Chondrocyte (in vitro differentiated cells): ENCODE measurements at places on chromosomes 7 and 10. TPM values are rescaled to one million over a fixed set of nuclear protein-coding genes. Genes with fewer than 3 reads are reported as not detected.

DNA sequence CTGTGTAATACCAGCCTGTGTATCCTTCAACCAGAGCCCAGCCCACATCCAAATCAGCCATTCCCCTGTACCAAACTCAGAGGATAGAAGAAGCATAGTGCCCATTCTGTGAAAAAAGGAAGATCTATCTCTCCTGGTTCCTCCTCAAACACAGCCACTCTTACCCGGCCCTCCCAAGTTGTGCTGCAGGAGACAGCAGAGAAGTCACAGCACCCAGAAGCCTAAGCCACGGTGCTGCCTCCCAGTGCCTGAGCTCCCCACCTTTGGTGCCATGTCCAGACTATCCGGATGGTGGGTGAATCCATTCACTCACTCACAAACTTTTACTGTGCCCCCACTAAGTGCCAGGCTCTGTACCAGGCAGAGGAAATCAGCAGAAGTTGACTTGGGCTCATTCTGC is 166.0 kb upstream of the ZMIZ1 start:
- no peaks in the 10 kb centered on the region for H3K36me3 ChIP-seq
- peaks cover 10% of the 10 kb centered on the region for H3K4me1 ChIP-seq
- no peak for DNase-seq
- H3K4me3 ChIP-seq: no peak overlapping the region

The ZNF25 gene
- total RNA-seq: 14.4 to 18.6 TPM (median 16.3 TPM) in 3 replicates

DNA sequence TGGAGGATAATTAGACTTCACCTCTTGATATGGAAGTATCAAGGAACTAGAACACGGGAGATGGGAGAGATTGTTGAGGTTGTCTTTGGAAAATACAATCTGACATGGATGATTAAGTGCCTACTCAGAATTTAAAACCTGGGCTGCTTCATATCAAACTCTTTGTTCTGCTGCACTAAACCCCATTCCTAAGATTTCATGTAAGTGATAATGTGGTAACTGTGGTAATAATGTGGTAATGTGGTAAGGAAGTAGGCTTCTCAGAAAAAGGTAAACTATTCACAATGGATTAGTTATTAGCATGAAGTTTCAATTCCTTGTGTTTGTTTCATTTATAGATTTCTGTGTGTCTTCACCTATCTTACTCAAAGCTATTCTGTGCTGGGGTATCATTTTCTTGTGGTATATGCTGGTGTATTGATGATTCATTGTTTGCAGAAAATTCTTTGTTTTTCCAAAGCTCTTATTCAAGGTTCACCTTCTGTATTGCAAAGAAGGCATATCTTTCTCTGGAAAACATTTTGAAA is 129.9 kb upstream of the TAC1 start:
- no peak overlapping the region for H3K4me3 ChIP-seq
- no peaks in the 10 kb centered on the region for H3K4me1 ChIP-seq
- H3K27me3 ChIP-seq: no peaks in the 10 kb centered on the region
- H3K27ac ChIP-seq: no peak overlapping the region
- no peak for DNase-seq

- H3K4me1 ChIP-seq: peaks cover 9% of the 10 kb centered on the region
- no peak overlapping the region for H3K4me3 ChIP-seq
- H3K36me3 ChIP-seq: peaks cover 11% of the 10 kb centered on the region
- DNase-seq: no peak
These were observed 82.9 kb upstream of the OGDHL start for GRCh38 chr10:49844775-49845595.

The HOXA1 gene
- 2.7 to 2.9 TPM in 2 of 3 replicates, not detected in the other for total RNA-seq

The UNC5B gene
- 36.4 to 61.1 TPM (median 57.9 TPM) in 3 replicates for total RNA-seq

DNA sequence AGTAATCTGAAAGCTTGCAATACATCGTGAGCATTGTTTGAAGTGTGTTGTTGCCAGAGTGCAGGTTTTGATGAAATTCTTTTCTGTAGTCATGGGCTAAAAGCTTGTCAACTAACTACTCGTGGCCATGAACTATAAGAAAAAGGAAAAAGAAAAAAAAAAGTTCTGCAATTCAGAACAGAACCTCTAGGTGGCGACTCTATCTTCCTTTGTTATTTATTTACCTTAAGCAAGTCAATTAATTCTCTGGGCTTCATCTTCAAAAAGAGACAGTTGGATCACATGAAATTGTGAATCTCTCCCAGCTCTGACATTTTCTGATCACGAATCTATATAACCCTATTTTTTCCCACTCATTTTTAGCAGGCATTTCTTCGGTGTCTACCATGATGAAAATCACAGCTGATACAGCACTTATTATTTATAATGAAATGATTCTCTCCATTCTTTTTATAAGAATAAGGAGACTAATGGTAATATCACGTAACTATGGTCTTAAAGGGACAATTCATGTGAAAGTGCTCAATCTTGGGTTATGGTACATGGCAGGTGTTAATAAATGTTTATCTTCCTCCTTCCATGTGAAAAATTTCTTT is 18.8 kb downstream of the TMEM196 start:
- no peaks in the 10 kb centered on the region for H3K4me1 ChIP-seq
- no peak overlapping the region for H3K27ac ChIP-seq
- no peak for DNase-seq

The WDR91 gene
- total RNA-seq: 9.5 to 16.1 TPM (median 10.6 TPM) in 3 replicates

DNA sequence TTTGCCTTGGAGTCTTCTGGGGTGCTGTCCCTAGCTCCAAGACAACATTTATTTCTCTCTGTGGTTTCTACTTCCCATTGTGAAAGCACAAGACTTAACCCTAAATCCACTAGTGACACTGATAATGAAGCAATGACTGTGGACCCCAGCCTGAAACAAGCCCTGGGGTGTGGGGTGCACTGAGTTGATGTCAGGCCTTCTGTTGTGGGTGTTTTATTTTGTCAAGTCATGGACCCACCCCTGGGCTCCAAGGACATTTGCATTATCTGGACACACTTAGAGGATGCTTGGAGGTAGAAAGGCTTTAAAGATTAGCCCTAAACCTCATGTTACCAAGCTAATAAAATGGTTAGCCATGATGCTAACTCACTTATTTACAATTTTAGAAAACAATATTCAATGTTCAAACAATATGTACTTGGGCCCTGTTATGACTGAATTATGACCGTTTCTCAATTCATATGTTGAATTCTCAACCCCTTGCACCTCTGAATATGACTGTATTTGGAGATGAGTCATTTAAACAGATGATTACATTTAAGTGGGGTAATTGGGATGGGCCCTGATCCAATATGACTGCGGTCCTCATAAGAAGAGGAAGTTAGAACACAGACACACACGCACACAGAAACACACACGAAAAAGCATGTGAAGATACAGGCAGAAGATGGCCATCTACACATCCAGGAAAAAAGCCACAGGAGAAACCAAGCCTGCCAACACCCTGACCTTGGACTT is 137.2 kb upstream of the IGFBP3 start:
- no peak for DNase-seq
- H3K36me3 ChIP-seq: no peaks in the 10 kb centered on the region
- no peaks in the 10 kb centered on the region for H3K27me3 ChIP-seq
- peaks cover 18% of the 10 kb centered on the region for H3K4me1 ChIP-seq

DNA sequence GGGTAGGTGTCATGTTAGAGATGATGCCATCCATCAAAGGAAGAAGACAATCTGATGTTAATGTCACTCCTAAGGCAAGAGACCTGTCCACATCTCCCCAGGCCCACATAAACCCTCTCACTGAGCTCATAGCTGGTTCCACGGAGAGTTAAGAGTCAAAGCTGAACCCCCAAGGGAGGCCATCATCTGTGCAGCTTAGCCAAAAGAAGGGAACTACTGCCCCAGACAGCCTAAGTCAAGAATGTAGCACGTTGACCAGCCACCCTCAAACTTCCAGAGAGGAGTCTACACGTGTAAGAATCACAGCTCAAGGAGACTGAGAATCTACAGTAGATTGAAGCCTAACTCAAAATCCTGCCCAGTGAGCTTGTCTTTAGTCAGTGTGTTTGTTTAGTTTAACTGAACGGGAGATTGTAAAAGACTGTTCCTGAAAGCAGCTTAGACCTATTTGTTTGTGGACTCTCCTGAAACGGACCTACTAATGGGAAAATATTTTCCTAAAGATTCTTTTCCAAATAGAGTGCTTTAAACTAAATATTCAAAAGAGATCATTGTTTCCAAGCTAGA is 192.7 kb upstream of the NFE2L3 start:
- H3K36me3 ChIP-seq: peaks cover 3% of the 10 kb centered on the region
- DNase-seq: no peak
- H3K27ac ChIP-seq: no peak overlapping the region
- H3K27me3 ChIP-seq: peaks cover 58% of the 10 kb centered on the region
- no peak overlapping the region for H3K4me3 ChIP-seq
